ENCODE measurements at places on chromosomes 7 and 10.

GRCh38 chr10:25565570-25565969 lies 368.5 kb upstream of the MYO3A start:
- no peak for DNase-seq

DNA sequence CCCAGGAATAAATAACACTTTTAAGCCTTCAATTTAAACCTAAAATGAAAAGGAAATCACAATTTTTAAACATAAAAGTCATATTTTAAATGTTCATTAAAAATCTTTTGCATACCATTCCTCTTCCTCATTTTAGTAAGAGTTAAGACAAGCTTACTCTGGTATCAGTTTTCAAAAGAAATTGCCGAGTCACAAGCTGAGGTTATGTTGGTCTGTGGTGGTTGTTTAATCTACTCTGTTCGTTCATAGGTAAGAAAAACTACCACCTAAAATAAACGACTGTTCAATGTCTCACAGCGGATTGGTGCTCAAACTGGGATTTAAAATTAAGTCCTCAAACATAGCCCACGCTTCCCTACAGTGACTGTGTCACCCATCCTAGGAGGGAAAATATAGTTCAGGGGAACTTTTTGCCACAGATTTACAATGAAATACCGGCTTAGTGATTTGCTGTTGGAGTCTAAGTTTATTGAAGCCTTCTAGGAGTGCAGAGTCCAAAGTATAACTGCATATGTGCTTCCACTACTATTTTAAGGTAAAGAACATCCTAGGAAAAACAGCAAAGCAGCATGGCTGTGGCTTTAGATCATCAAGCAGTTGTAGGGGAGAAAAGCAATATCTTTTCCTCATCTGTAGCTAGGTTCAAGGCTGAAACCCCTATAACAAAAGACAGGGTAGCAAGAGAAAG lies 61.1 kb downstream of the GNAT3 start:
- no peak for DNase-seq

DNA sequence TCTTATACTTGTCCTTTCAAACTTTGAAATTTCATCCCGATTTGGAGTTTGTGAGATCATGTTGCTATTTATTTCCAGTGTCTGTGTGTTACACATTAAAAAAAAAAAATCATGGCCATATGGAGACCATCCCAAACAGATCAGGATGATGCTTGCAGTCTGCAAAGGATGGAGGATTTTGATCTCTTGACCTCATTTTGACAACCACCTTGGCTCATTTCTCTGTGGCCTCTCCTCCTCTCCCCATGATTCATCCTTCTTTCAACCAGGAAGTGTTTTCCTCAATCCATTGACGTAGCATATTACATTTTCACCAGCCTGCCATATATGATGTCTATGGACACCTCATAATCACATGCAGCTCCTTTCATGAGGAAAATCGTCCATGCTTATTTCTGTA lies 68.9 kb upstream of the INSYN2A start:
- DNase-seq = no peak

DNA sequence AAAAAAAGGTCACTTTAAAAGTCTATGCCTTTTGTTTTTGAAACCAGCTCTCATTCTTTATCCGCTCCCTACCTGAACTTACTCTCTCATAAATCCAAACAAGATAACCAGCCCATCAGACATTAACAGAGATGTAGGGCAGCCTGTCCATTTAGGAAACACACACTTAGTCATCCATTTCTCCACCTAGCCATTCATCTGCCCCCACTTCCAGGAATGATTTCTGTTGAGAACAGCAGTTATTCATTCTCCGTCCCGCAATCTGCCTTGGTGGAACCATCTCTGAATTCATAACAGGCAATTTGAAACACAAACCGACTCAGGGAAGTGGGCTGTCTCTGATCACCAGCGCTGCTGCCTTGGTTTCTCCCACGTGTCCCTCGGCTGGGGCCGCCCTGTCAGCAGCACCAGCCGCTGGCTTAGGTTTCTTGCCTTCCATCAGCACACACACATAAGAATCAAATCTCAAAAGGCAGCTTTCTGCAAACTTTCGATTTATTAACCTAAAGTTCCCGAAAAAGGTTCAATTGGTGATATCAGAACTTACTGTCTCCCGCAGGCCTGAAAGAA lies 528.2 kb upstream of the NRP1 start:
- DNase-seq = no peak

DNA sequence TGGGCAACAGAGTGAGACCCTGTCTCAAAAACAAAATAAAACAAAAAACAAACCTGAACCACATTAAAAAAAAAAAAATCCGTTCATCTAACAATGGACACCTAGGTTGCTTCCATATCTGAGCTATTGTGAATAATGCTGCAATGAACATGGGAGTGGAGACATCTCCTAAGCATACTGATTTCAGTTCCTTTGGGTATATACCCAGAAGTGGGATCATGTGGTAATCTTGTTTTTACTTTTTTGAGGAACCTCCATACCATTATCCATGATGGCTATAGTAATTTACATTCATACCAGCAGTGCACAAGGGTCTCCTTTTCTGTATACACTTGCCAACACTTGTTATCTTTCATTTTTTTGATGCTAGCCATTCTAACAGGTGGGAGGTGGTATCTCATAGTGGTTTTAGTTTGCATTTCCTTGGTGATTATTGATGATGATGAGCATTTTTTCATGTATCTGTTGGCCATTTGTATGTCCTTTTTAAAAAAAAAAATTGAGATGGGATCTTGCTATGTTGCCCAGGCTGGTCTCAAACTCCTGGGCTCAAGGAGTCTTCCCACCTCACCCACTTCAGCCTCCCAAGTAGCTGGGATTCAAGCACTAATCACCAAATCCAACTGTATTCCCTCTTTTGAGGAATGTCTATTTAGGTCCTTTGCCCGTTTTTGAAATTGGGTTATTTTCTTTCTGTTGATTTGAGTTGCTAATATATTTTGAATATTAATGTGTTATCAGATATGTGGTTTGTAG lies 17.5 kb downstream of the CDK13 start:
- DNase-seq = no peak

GRCh38 chr7:12715372-12716133 lies 28.1 kb downstream of the ARL4A start:
- peak; percentile 11 for DNase-seq

DNA sequence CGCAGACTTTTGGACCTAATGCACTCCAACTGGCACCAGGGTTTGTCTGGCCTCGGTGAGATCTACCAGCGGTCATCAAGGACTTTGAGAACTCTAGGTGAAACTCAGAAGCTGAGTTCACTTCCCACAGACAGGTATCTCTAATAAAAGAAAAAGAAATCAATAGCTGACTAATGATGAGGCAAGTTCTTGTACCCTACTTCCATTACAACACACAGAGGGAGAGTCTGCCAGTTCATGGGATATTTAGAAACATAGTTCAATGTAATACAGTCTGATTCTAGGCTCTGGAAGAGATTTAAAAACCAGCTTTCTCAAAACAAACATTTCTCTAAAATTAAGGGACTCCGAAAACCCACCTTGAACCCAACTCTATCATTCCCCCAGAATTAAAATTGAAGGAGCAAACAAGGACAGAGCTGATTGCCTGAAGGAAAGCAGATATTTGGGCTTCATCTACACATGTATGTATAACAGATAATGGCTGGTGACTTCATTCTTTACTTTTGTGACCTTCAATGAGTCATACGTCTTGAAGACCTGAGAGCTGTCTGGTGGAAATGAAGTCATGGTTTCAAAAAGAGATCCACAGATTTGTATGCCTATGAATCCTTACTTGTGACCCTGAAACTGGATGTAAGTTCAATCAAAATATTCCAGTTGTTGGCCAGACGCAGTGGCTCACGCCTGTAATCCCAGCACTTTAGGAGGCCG lies 2.7 kb upstream of the PNLIPRP1 start:
- no peak for DNase-seq

- DNase-seq = no peak
Measured at GRCh38 chr10:12513003-12513365, 163.6 kb downstream of the CAMK1D start.

DNA sequence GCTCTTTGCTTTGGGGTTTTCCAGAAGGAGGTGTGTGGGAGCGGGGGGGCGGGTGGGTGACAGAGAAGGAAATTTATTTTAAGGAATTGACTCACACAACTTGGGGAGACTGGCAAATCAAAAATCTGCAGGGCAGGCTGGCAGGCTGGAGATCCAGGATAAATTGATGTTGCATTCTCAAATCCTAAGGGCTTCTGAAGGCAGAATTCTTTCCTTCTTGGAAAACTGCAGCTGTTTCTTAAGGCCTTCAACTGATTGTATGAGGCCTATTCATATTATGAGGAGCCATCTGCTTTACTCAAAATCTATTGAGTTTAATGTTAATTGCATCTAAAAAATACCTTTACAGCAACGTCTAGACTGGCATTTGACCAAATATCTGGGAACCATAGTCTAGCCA lies 1528.8 kb upstream of the LRRTM3 start:
- DNase-seq = no peak

DNA sequence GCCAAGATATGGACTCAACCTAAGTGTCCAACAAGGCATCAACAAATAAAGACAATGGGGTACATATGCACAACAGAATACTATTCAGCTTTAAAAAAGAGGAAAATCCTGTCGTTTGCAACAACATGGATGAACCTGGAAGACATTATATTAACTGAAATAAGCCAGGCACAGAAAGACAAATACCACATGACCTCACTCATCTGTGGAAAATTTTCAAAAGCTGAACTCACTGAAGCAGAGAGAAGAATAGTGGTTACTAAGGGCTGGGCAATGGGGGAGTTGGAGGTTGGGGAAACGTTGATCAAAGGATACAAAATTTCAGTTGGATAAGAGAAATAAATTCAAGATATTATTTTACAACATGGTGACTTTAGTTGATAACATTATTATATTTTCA lies 221.4 kb upstream of the PITRM1 start:
- no peak for DNase-seq

Data from esophagus squamous epithelium (tissue), 5 donors.